Activated effector memory CD4-positive, alpha-beta T cell treated with anti-CD3 and anti-CD28 coated beads, Interleukin-2, amount 50 U/mL, for 16 hours (primary cell): ENCODE measurements at places on chromosomes 1 and 21.

DNA sequence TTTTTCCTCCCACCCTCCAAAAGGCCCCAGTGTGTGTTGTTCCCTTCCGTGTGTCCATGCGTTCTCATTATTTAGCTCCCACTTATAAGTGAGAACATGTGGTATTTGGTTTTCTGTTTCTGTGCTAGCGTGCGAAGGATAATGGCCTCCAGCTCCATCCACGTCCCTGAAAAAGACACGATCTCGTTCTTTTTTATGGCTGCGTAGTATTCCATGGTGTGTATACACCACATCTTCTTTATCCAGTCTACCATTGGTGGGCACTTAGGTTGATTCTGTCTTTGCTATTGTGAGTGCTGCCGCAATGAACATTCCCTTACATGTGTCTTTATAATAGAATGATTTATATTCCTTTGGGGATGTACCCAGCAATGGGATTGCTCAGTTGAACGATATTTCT is 177.8 kb downstream of the ETS2 start:
- DNase-seq: no peak

GRCh38 chr1:8822373-8823294 is 5.2 kb upstream of the RERE start:
- DNase-seq: peak; percentile 24

DNA sequence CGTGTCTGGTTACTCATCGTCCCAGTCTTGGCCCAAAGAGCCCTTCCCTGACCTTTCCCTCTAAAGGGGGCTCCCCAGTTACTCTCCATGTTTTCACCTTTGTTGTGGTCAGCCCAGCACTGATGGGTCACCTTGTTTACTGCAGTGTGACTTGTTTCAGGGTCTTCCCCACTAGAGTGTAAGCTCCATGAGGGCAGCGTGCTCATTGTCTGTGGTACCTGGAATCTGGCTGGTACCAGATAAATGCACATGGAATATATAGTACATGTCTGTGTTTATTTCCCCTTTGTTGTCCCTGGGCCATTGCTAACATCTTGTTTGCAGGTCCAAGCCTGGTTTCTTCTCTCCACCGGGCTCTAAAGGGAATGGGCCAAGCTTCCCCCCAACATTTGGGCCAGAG is 22.7 kb upstream of the TENT5B start:
- DNase-seq: no peak

DNA sequence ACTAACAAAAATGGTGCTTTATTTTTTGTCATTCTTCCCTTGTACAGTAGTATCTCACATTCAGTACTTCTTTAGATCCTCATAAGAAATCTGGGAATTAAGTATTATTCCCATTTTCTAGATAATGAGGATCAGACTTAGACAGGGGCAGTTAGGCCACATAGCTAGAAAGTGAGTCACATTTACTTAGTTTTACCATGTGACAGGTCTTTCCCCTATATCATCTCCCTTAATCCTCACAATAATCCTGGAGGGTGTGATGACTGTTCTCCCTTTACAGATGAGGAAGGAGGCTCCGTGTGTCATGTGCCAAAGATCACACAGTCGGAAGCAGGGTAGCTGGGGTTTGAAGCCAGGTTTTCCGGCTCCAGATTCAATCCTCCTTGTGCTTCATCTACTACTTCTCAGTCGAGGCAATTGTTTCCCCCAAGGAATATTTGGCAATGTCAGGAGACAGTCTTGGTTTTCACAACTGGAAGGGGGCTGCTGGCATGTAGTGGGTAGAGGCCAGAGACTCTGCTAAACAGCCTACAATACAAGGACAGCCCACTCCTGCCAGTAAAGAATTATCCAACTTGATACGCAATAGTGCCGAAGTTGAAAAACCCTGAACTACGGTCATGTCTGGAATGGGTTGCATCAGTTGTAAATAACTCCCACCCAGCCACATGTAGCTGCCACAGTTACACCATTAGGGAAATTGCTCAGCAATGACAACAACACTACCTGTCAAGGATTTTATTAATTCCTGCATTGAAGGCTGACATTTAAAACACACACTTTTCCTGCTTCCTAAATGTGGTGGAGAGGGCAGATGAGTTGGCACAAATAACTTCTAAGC is 54.5 kb downstream of the C8B start:
- no peak for DNase-seq

DNA sequence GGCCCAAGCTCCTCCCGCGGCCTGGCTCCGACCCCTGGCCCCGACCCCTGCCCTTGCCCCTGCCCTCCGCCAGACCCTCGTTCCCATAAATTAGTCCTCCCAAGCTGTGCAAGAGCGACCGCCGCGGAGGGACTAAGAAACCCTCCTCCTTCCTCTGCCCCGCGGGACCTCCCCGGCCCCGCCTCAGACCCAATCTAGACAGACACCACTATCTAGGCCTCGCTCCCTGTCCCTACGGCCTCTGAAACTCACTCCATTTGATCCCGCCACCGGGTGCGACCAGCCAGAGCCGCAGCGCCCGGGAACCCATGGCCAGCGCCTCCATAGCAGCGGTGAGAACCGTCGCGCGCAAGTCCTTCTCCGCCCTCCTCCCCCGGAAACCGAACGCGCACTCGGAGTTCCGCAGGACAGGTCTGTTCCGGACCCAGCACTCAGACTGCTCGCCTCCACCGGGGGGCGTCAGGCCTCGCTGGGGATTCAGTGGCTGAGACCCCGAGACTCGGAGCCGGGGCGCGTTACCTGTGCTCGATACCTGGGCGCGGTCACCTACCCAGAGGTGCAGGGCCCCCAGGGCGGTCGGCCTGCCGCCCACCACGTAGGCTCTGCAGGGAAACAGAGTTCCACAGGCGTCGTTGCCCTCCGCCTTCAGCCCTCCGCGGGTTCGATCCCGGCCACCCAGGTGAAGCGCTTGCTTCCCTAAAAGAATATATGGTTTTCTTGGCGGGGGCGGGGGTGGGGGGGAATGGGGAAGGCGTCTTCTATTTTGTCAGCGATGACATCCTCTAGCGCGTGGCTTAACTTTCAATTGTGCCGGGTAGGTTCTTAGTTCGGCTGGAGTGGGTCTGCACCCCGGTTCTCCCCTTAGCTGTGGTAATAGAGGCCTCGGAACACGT is at the start of gene MRPL39:
TSS of gene MRPL39 (minus strand) at position 331 of the 893 bp plus-strand sequence. CDS start at position 325, 6 bp downstream.
- peak; percentile 95 for DNase-seq

GRCh38 chr1:116855191-116855619 is 54.5 kb upstream of the PTGFRN start:
- DNase-seq: no peak

DNA sequence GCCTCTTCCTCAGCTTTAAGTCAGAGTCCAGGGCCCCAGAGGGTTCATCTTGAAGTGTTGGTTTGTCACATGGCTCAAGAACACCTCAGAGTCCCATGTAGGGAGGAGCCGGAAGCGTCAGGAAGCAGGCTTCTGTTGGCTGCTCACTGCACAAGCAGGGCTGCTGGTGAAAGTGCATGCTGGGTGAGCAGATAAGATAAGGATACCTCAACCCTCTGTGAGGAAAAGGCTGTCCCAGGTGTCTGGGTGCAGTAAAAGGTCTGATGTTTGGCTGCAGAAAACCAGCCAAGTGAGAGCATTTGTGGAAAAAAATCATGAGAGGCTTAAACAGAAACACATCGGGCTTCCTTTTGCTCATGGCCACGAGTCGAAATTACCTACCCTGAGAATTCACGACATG is 6.2 kb upstream of the TEX35 start:
- peak; percentile 42 for DNase-seq

- no peak for DNase-seq
Observed at GRCh38 chr1:229378586-229379367, 35.9 kb upstream of the CCSAP start.

DNA sequence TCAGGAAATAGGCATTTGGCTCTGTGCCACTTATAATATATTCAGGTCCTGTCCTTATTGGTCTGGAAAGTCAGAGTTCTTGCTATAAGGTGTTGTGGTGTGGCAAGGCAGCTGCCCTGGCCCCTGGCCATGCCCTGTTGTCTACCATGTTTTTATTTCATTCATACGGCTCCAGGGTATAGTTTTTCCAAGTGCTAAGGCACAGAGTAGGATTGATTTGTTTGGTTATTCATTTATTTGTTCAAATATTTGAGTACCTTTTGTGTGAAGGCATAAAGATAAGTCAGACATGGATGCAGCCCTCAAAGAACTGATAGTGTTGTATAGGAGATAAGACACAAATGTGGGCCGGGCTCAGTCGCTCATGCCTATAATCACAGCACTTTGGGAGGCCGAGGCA is 10.1 kb downstream of the ZBTB8B start:
- no peak for DNase-seq

DNA sequence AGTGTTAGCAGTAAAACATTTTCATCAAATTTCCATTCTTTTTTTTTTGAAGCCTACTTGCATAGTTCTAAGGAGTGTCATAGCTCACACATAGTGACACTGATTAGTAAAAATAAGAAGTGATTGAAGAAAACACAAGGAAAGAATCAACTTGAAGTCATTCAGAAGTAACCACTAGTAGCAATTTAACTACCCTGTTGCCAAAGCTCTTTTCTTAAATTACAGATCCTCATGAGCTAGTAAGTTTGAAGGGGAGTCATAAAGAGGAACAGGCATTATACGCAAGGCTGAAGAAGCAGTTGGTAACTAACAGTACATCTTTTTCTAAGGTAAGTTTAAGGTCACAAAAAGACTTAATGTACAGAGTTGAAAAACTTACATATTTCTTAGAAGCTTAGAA is 332.2 kb downstream of the CHRM3 start:
- DNase-seq: no peak

DNA sequence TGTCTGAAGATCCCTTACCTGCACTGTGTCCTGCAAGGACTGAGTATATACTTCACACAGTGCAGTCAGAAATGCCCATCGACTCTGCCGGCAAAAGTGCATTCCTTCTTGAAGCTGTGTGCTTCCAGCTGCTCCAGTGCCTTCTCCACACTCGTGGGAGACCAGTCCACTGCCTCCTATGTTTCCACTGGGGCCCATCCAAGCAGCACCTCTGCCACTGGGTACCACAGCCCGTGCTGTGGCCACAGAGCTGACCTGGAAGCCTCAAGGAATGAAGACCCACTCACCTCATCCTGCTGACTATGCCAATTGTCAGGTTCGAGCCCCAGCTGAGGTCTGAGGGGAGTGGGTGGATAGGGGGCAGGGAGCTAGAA is 108.1 kb downstream of the GDAP2 start:
- DNase-seq: no peak

GRCh38 chr1:236063919-236064673 is 794 bp downstream of the NID1 start:
- peak; percentile 67 for DNase-seq

DNA sequence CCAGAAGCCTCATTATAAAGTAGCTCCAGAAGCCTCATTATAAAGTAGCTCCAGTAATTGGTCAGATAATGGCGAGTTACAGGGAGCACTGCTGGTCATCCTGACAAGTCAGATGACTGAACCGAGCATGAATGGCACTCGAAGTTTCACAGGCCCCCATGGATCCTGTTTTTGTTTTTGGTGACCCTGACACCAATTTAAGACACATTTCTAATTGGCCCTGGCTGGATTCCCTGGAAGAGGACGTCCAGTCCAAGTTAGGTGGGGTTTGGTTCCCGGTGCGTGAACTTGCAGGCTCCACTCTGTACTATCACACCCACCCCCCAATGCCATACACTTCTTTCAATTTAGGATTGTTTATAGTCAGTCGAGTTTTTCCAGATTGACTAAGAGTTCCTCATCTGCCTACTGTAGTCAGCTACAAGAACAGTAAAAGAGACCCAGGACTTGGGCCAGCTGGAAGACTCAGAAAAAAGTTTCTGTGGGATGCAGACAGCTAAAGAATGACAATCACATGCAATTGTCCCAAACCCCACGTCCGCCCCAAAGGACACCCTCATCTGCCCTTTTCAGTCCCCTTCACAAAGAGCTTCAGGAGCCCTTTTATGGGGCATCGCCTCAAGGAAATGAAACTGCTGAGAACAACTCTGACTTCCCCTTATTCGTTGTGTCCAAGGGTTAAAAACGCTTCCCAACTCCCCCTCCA is 2.7 kb downstream of the DHRS3 start:
- DNase-seq: no peak

DNA sequence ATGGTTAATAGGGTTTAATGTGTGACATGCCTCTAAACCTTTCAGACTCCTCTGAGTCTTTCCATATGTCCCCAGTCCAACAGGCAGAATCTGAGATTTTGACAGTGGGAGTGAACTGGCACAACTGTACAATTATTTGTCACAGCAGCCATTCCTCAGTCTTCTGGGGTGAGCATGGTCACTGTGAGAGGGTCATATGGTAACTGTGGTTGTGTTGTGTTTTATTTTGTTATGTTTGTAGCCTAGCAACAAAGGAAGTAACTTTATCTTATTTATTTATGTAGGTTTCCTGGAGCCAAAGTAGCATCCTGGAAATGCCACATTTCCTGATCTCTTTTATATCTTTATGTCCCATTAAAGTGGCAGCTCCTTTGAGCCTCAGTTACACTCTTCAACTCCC is 1067.9 kb downstream of the TTLL7 start:
- DNase-seq: no peak

DNA sequence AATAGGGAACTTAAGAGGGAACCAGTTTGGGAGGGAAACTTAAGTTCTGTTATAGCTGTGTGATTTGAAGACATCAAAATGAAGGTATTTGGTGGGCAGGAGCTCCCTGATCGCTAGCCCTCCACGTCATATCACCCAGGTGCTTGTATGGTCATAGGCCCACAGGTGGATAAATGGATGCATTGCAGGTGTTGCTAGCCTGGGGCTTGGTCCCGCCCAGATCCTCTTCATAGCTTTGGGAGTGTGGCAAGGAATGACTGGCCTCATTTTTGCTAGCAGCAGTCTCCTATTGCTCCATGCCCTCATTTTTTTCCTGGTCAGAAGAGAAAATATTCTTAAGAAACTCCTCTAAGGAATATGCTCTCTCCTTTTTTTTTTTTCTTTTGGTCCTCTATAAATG is 11.3 kb downstream of the GNPAT start:
- DNase-seq: no peak

- DNase-seq: no peak
Observed at GRCh38 chr1:205508227-205508714, 3.8 kb downstream of the CDK18 start.

- DNase-seq: no peak
Observed at GRCh38 chr1:89809556-89809955, 11.3 kb upstream of the LRRC8D start.

GRCh38 chr1:77539519-77540142 is 142.8 kb downstream of the ZZZ3 start:
- DNase-seq: no peak

GRCh38 chr1:3068564-3069431 is at the start of gene PRDM16:
Gene PRDM16, plus strand, starts transcription at chr1:3069203. Its CDS starts 57 bp downstream, at chr1:3069260.
- no peak for DNase-seq

DNA sequence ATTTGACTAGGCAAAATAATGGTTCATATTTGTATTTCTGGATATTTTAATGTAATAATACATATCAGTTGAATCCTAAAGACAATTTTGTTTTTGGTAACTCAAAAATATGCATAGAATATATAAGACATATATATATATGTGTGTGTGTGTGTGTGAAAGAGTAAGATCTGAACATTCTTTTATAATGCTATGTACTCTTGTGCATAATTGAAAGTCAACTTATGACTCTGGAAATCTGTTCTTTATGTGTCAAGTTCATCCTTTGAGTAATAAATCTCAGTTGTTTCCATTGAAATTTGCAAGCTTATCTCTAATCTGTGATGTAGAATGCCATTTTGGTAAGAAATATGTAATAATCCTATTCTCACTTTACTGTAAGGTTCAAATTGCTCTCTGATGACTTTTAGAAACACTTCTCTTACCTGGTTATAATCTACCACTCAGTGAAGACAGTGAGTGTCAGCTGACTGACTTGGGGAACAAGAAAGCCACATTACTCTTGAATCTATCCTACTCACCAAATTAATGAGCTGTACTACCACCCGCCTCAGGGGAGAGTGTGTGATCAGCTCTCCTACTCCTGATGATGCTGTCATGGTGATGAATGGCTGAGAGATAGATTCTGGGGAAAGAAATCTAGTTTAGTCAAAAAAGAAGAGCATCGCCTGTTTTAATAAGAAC is 15.0 kb upstream of the NEK7 start:
- no peak for DNase-seq
